ENCODE measurements at places on chromosomes 16 and 17.

GRCh38 chr17:78498848-78499247, 78.3 kb downstream of the DNAH17 start:
- DNase-seq, result no peak

- no peak for DNase-seq
Measured at GRCh38 chr16:59864981-59865666, 1131.0 kb upstream of the GOT2 start.

DNA sequence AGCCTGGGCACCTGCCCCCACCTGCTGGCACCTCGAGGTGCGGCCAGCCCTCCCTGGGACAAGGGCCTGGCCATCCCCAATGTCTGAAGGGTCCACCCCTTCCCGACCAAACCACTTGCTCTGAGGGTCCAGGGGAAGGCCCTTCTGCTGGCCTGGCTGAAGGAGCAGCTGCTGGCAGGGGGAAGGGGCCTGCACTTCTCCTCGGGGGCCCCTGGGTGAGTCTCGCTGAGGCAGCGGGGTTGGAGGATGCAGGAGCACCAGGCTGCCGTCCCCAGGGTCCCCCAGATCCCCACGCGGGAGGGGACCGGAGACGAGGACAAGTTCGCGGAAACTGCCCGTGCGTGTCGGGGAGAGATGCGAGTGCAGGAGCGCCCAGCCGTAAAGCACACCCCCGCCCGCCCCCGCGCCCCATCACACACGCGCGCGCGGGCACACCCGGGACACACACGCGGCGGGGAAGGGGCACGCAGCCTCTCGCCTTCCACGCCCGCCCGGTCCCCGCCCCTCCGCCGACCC, 725 bp upstream of the CACNA1H start:
- DNase-seq, result peak; percentile 48

- no peak for DNase-seq
Measured at GRCh38 chr16:8855051-8855786, 13.6 kb downstream of the CARHSP1 start.

DNA sequence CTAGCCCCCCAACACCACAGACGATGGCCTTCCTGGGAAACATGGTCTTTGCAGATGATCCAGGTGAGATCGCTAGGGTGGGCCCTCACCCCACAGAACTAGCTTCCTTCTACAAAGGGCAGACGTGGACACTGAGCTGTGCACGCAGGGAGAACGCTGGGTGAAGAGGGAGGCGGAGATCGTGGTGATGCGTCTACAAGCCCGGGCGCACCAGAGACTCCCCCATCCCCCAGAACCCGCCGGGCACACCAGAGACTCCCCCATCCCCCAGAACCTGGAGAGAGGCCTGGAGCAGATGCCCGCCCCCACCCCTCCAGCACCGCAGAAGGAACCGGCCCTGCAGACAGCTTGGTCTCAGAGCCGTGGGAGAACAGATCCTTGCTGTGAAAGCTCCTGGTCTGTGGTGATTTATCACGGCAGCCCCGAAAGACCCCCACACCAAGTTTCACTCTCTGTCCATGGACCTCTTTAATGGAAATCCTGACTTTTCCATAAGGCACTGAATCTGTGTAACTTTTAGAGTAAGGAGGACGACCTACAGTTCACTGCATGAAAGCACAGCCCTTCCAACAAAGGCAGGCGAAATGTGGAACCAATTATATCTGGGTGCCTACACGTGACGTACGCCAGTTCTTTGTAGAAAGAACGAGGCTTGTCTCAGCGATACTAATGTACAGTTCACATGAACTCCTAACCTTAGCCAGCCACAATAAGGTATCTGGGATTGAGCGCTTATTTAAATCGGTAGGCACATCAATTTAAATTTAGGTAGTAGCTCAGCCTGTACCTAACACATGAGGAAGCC, 88.5 kb downstream of the ANKRD11 start:
- no peak for DNase-seq

GRCh38 chr17:67554634-67555033, 163.1 kb upstream of the NOL11 start:
- no peak for DNase-seq

DNA sequence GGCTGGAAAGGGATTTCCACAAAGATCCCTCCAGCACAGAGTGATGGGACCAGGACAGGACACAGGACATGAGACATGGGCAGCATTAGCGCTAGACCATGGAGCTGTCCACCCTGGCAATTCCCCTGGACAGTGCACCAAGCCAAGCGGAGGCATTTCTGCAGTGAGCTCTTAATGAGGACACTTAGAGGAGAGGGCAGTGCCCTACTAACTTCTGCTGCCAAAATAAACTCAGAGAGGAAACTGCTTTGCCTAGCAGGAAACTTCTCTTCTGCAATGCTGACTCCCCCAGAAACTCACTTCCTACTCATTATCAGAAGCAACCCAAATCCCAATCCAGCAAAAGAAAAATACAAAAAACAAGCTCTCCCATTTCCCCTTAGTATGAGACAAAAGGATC, 119.2 kb downstream of the HS3ST2 start:
- no peak for DNase-seq

- DNase-seq, result no peak
Measured at GRCh38 chr16:29987371-29988085, 7.9 kb downstream of the HIRIP3 start.

GRCh38 chr17:50055055-50055425, 870 bp upstream of the ITGA3 start:
- DNase-seq, result peak; percentile 45

- no peak for DNase-seq
Measured at GRCh38 chr17:6654841-6655731, 3.5 kb downstream of the C17orf100 start.

- DNase-seq, result no peak
Measured at GRCh38 chr16:70482624-70483023, 28.2 kb downstream of the FCSK start.

GRCh38 chr17:19368229-19368628, 5.7 kb upstream of the B9D1 start:
- no peak for DNase-seq

DNA sequence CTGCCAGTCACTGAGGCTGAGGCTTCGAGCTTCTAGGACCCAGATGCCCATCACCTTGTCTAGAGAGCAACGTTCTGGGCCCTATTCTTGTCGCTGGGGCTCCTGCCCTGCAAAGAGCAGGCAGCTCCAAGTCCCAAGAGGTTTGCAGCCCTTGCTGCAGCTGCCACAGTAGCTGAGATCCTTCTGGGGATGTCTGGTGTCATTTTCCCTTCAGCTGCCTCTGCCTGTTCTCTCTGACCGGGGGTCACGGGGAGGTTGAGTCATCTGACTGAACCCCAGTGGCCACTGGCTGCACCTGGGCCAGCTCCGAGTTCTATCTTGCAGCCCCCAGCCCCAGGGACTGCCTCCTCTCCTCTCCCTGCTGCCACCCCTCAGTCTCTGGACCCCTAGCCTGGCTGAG, 4.9 kb downstream of the WSCD1 start:
- no peak for DNase-seq

DNA sequence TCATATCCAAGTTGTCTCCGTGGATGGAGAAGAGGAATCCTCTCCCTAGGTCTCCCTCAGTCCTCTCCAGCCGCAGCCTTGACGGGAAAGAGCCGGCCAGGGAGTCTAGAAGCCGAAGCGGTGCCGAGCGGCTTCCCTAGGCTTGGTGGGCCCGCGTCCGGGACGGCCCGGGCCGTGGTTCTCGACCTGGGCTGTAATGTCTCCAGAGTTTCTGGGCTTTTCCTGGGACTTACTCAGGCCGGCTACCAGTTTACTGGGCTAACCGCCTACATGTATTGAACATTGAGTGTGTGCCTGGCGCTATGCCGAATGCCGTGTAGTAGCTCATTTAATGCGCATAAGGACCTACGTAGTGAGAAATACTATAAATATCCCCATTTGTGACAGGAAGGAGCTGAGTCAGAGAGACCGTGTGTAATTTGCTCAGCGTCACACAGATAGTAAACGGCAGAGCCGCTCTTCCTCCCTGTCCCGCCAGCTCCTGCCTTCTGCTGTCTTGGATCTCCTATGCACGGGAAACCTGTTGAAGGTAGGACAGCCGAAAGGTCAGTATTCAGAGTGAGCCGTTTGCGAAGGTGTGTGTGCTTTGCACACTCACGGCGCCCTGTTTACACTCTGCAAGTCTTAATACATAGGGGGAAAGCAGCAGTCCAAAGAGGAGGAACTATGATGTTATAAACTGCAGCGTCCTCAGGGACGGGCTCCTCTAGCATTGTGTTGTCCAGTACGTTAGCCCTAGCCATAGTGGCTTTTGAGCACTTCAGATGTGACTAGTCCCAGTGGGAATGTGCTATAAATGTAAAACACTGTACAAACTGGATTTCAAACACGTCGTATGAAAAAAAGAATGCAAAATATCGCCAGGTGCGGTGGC, 723 bp upstream of the SPAG5 start:
- DNase-seq, result peak; percentile 71

GRCh38 chr16:85449885-85450245, 163.3 kb upstream of the GSE1 start:
- no peak for DNase-seq

DNA sequence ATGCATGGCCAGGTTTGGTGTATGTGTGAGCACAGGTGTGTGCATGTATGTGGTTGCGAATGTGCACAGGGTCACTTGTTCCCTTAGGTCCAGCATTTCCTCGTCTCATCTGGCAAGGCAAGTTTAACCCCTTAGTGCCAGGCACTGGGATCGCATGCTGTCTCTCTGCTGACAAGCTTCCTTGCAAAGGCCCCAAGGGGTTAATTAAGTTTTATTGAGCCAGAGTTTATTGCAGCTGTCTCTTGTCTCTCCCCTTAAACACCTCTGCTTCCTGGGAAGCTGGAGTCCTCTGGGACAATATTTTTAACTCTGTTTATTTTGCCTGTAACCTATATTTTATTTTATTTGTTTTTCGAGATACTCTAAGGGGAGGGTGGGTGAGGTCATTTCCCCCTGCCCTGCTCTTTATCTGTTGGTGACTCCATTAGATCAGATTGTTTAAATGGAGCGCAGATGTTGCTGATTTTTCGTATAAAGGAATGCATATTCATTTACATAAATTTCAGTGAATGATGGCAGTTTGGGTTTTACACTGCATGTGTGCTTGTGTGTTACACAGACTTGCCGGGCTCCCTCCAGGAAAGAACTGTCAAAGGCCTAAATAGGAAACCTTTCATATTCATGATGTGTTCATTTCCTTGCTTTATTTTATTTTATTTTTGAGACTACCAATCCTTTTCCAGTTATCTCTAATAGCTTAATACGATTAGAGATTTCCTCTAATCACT, 99.7 kb downstream of the CBLN1 start:
- DNase-seq, result no peak

DNA sequence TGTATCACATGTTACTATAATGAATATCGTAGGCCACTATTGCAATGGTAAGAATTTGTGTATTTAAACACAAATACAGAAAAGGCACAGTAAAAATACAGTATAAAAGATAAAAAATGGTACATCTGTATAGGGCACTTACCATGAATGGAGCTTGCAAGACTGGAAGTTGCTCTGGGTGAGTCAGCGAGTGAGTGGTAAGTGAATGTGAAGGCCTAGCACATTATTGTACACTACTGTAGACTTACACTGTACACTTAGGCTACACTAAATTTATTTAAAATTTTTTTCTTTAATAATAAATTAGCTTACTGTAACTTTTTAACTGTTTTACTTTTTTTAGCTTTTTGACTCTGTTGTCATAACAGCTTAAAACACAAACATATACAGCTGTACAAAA, 42.5 kb downstream of the AKAP10 start:
- no peak for DNase-seq

DNA sequence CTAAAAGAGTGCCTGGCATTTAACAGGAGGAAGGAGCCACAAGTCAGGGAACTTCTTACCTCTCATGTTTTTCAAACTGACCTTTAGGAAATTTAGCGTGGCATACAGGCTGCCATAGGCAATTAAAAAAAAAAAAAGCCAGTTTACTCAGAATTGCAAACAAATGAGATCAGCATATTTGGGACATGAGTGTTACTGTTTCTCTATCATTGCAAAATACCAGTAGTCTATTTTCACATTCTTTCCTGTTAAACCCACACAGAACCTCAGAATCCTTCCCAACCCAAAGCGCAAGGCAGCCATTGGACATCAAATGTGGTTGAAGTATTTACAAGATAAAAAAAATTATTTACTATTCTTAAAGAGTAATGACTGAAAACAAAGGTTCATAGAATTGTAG, 366.4 kb upstream of the DYNLRB2 start:
- no peak for DNase-seq

DNA sequence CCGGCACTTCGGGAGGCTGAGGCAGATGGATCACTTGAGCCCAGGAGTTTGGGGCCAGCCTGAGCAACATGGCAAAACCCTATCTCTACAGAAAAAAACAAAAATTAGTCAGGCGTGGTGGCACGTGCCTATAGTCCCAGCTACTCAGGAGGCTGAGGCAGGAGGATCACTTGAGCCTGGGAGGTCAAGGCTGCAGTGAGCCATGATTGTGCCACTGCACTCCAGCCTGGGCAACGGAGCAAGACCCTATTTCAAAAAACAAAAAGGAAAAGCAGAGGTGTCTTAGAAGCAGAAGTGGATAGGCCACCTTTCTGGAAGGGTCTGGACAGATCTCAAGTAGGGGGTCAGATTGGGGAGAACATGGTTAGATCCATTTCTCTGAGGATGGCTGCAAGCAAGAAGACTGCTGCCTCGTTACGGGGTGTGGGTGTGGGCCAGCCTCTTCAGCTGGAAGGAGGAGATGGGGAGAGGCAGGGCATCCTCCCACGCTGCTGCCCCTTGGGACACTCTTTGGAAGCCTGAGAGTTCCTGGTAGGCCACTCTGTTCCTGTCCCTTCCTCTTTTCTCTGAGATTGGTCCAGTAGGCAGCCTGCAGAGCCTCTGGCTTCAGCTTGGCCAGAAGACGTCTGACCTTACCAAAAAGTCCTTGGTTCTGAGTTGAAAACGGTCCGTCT, 208.0 kb downstream of the MSI2 start:
- no peak for DNase-seq

GRCh38 chr16:1054660-1055556, 17.6 kb upstream of the SSTR5 start:
- DNase-seq, result peak; percentile 9

- DNase-seq, result no peak
Measured at GRCh38 chr17:8116776-8117175, 1.5 kb downstream of the ALOXE3 start.

GRCh38 chr16:80580109-80580832, 39.5 kb downstream of the DYNLRB2 start:
- peak; percentile 73 for DNase-seq
